ENCODE measurements at places on chromosomes 2 and 18. TPM values are rescaled to one million over a fixed set of nuclear protein-coding genes. Genes with fewer than 3 reads are reported as not detected.

The PROM2 gene
- total RNA-seq = 6.0 TPM

The TMEM131 gene
- 43.3 TPM for total RNA-seq

- H3K27ac ChIP-seq = no peak overlapping the region
- peaks cover 21% of the 10 kb centered on the region for H3K4me1 ChIP-seq
- no peak overlapping the region for H3K4me3 ChIP-seq
- no peaks in the 10 kb centered on the region for H3K27me3 ChIP-seq
- no peaks in the 10 kb centered on the region for H3K36me3 ChIP-seq
These were observed 2.4 kb upstream of the ASB1 start for GRCh38 chr2:238424313-238424700.

GRCh38 chr18:74525741-74526140 lies 8.6 kb upstream of the CNDP1 start:
- peaks cover 11% of the 10 kb centered on the region for H3K36me3 ChIP-seq
- H3K27ac ChIP-seq = no peak overlapping the region
- peak; percentile 32 for DNase-seq
- H3K27me3 ChIP-seq = no peaks in the 10 kb centered on the region
- no peak overlapping the region for H3K4me3 ChIP-seq

The TMEM178A gene
- 9.5 TPM for total RNA-seq

DNA sequence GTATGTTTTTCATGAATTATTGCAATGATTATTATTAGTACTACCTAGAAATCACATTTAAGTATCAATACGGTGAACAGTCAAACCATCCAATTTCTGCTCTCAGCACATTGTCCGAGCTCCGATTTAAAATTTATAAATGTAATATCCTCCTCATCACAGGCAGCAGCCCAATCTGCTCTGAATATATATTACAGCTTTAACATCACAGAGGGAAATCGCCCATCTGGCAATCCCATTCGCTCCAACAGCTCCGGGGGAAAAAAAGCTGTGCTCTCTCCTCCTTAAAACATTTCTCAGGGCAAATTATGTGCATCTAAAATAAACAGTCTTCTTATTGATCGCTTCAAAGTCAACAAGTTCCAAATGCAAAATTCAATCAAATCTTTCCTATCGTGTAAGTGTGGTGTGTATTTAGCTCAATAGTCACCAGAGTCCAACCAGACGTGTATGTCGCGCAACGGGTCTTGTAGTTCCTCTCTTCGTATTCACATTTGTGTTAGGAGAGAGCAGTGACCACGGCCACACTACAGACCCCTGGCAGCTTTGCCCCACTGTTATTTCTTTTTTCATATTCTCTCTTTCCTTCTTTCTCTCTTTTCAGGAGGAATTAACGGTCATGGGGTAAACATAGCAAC lies 2.4 kb downstream of the FIGN start:
- DNase-seq = no peak
- H3K4me1 ChIP-seq = peaks cover 8% of the 10 kb centered on the region
- peak overlapping the region; percentile 66 for H3K4me3 ChIP-seq
- no peaks in the 10 kb centered on the region for H3K36me3 ChIP-seq

The AQP12A gene
- total RNA-seq = not detected

DNA sequence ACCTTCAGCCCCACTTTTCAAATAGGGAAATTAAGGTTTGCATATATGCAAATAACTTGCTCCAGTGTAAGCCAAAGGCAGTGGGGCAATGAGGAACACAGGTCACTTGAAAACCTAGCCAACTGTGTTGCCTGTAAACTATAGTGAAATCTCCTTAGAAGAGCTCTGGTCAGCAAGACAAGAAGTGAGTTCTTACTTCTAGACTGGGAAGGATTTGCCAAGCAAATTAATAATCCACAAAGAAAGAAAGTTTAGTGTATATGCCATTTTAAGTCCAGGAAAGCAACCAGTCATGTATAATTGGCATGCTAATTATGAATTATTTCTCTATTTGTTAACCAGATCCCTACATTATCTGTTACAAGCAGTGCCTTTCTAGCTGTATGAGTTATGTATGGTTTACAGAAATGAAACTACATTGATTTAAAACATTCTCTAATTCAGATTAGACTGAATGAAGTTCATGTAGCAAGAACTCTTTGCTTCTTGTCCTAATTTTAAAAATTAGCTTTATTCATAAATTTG lies 129.9 kb downstream of the MTX2 start:
- no peaks in the 10 kb centered on the region for H3K36me3 ChIP-seq
- no peak for DNase-seq
- no peaks in the 10 kb centered on the region for H3K27me3 ChIP-seq
- no peaks in the 10 kb centered on the region for H3K4me1 ChIP-seq
- no peak overlapping the region for H3K27ac ChIP-seq
- H3K4me3 ChIP-seq = no peak overlapping the region

- no peaks in the 10 kb centered on the region for H3K27me3 ChIP-seq
- no peak overlapping the region for H3K27ac ChIP-seq
- no peaks in the 10 kb centered on the region for H3K4me1 ChIP-seq
- no peak overlapping the region for H3K4me3 ChIP-seq
These were observed 36.5 kb downstream of the ANO7 start for GRCh38 chr2:241224851-241225438.

The RRM2 gene
- 2.3 TPM for total RNA-seq

DNA sequence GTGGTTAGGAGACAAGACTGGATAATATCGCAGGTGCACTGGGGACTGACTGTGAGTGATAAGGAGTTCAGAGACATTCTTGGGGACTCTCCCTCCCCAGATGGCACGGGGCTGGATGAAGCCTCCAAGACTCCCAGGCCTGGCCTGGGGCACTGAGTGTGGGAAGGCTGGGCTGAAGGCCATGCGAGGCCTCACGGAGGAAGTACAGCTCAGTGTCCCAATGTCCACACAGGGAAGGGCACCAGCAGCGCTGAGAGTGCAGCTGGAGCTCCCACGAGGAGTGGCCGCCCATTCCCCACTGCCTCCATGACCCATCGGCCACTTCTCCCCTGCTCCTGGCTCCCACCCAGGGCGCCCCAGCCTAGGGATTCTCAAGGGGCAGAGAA lies 6.5 kb downstream of the MFSD2B start:
- H3K27me3 ChIP-seq = peaks cover under 1% of the 10 kb centered on the region
- H3K27ac ChIP-seq = no peak overlapping the region
- DNase-seq = no peak
- no peaks in the 10 kb centered on the region for H3K36me3 ChIP-seq
- H3K4me1 ChIP-seq = no peaks in the 10 kb centered on the region

The PCARE gene
- total RNA-seq = 0.55 TPM

GRCh38 chr18:31206787-31207381 lies 44.2 kb upstream of the DSC1 start:
- H3K4me1 ChIP-seq = no peaks in the 10 kb centered on the region
- no peaks in the 10 kb centered on the region for H3K27me3 ChIP-seq
- no peak overlapping the region for H3K27ac ChIP-seq
- H3K4me3 ChIP-seq = peak overlapping the region; percentile 13
